Hepatocyte (in vitro differentiated cells): ENCODE measurements at places on chromosomes 16 and 17. TPM values are rescaled to one million over a fixed set of nuclear protein-coding genes. Genes with fewer than 3 reads are reported as not detected.
A peak's percentile ranks its signal among the peaks of the same experiment; 100 is the strongest.

The ALOX15B gene
- 5.7 and 6.7 TPM in 2 replicates for total RNA-seq

The PFN1 gene
- total RNA-seq, result 244 and 280 TPM in 2 replicates

The SHISA9 gene
- 1.1 and 1.3 TPM in 2 replicates for total RNA-seq

The GNAO1 gene
- total RNA-seq, result 0.77 and 2.8 TPM in 2 replicates

The INTS2 gene
- 10.0 and 10.9 TPM in 2 replicates for total RNA-seq

The GLTPD2 gene
- 36.4 and 40.1 TPM in 2 replicates for total RNA-seq

The ANKRD40CL gene
- 3.3 and 4.2 TPM in 2 replicates for total RNA-seq

The RBBP6 gene
- 41.4 and 43.7 TPM in 2 replicates for total RNA-seq

The CBX1 gene
- 49.0 and 57.0 TPM in 2 replicates for total RNA-seq

The MKS1 gene
- total RNA-seq, result 10.5 and 14.2 TPM in 2 replicates

The CCDC40 gene
- total RNA-seq, result 2.2 and 3.0 TPM in 2 replicates

The GPR179 gene
- total RNA-seq, result 0.03 and 0.08 TPM in 2 replicates

- peaks cover 45% of the 10 kb centered on the region for H3K4me1 ChIP-seq
- no peaks in the 10 kb centered on the region for H3K36me3 ChIP-seq
- no peak overlapping the region for H3K4me3 ChIP-seq
- no peak for DNase-seq
- H3K27ac ChIP-seq, result no peak overlapping the region
Measured at GRCh38 chr16:27723711-27724481, 174.0 kb downstream of the KATNIP start.

DNA sequence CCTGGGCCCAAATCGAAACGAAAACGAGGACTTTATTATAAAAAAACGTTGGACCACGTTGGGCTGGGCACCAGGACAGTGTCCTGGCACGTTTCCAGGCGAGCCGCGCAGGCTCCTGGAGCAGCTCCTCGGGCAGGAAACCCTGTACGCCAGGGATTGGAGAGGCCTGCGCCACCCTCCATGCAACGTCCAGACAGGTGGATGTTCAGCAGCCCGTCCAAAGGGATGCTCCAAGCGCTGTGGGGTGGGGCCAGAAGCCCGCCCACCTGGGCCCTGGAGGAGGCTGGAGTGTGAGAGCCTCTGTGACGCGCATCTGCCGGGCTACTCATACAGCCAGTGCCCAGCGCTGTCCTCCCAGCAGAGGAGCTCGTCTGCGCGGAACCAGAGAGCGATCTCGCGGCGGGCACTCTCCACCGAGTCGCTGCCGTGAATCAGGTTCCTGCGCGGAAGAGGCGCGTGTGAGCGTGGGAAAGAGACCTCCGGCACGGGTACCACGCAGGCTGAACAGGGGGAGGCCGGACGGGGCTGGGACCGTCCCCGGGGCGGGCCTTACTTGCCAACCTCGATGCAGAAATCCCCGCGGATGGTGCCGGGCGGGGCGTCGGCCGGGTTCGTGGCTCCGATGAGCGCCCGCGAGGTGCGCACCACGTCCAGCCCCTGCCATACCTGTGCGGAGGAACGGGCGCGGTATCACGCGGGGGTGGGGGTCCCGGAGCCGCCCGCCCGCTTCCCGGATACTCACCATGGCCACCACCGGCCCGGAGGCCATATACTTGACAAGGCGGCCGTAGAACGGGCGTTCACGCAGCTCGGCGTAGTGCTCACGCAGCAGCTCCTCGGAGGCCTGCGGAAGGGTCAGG, 785 bp downstream of the NME3 start:
- H3K27ac ChIP-seq, result peak overlapping the region; percentile 31
- H3K27me3 ChIP-seq, result no peaks in the 10 kb centered on the region
- H3K36me3 ChIP-seq, result no peaks in the 10 kb centered on the region
- DNase-seq, result peak; percentile 56
- peaks cover 29% of the 10 kb centered on the region for H3K4me1 ChIP-seq

- no peaks in the 10 kb centered on the region for H3K36me3 ChIP-seq
- DNase-seq, result peak; percentile 52
- peaks cover 18% of the 10 kb centered on the region for H3K4me1 ChIP-seq
- H3K4me3 ChIP-seq, result peak overlapping the region; percentile 40
Measured at GRCh38 chr16:72092832-72093447, 480 bp downstream of the TXNL4B start.

GRCh38 chr16:16021988-16022682, 72.7 kb downstream of the ABCC1 start:
- H3K27ac ChIP-seq, result peak overlapping the region; percentile 41
- H3K4me1 ChIP-seq, result peaks cover 15% of the 10 kb centered on the region
- H3K4me3 ChIP-seq, result no peak overlapping the region
- H3K36me3 ChIP-seq, result no peaks in the 10 kb centered on the region
- H3K27me3 ChIP-seq, result no peaks in the 10 kb centered on the region

DNA sequence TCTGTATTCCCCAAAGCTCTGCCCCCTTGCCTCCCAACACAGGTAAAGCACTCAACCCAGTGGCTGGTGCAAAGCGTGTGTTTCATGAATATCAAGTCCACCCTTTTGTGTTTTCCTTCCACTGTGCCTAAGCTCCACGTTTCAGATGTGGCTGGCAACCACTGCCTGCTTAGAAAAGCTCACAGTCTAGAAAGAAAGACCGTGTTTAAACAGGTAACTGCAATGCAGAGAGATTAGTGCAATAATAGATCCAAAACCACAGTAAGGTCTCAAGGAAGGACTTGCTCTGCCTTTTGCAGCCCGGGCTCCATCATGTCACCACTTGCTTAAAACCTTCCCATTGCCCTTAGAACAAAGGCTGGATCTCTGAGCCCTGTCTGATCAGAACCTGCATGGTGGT, 240.2 kb upstream of the C16orf82 start:
- no peaks in the 10 kb centered on the region for H3K27me3 ChIP-seq
- no peak overlapping the region for H3K4me3 ChIP-seq
- no peaks in the 10 kb centered on the region for H3K36me3 ChIP-seq
- no peak overlapping the region for H3K27ac ChIP-seq
- no peaks in the 10 kb centered on the region for H3K4me1 ChIP-seq

GRCh38 chr17:8161289-8162232, 1.2 kb downstream of the VAMP2 start:
- H3K27me3 ChIP-seq, result no peaks in the 10 kb centered on the region
- H3K4me3 ChIP-seq, result peak overlapping the region; percentile 100
- no peak for DNase-seq

- H3K4me1 ChIP-seq, result peaks cover 48% of the 10 kb centered on the region
- H3K4me3 ChIP-seq, result no peak overlapping the region
- no peaks in the 10 kb centered on the region for H3K27me3 ChIP-seq
- no peaks in the 10 kb centered on the region for H3K36me3 ChIP-seq
- DNase-seq, result no peak
Measured at GRCh38 chr17:77419547-77420094, 278.9 kb downstream of the SEC14L1 start.

- H3K27ac ChIP-seq, result peak overlapping the region; percentile 59
- H3K4me1 ChIP-seq, result no peaks in the 10 kb centered on the region
- H3K4me3 ChIP-seq, result no peak overlapping the region
Measured at GRCh38 chr16:28164140-28164539, 47.6 kb downstream of the XPO6 start.

DNA sequence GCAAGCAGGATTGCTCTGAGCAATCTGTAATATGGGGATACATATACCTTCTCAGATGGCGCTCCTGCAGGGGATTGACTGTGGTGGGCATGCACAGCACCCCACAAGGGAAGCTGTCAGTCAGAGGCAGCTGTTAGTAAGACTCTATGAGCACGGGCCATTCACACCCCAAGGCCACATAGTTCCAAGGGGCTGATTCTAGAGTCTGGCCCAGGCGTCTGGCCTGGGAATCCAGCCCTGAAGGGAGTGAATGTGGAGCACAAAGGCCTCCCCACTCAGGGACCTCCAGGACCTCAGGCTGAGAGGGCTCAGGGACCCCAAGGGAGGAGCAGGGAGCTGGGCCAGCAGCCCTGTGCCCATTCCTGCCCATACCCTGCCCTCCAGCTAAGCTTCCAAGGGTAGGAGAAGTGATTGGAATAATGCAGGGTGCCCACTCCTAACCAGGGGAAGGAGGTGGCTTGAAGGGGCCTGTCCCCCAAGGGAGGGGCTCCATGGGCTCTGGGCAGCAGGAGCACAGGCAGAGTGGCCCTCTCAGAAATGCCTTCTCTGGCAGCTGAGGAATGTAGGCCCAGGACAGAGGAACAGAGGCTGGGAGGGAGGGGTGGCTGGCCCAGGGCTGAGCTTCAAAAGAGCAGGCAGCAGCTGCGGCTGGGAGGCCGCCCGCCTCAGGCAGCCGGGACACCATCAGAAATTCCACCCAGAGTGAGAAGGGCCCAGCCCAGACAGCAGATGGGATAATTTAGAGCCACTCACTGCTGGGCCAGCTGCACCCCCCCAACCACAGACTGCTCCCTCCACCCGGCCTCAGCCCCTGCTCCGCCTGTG, 48.9 kb upstream of the MRPS23 start:
- H3K4me3 ChIP-seq, result no peak overlapping the region
- peak; percentile 68 for DNase-seq
- peak overlapping the region; percentile 83 for H3K27ac ChIP-seq
- peaks cover 41% of the 10 kb centered on the region for H3K4me1 ChIP-seq
- no peaks in the 10 kb centered on the region for H3K27me3 ChIP-seq
- H3K36me3 ChIP-seq, result no peaks in the 10 kb centered on the region

GRCh38 chr17:15233022-15233805, 31.9 kb downstream of the PMP22 start:
- peak; percentile 39 for DNase-seq
- no peaks in the 10 kb centered on the region for H3K36me3 ChIP-seq
- H3K4me3 ChIP-seq, result no peak overlapping the region
- peak overlapping the region; percentile 29 for H3K27ac ChIP-seq
- H3K27me3 ChIP-seq, result no peaks in the 10 kb centered on the region
- H3K4me1 ChIP-seq, result peaks cover 6% of the 10 kb centered on the region

DNA sequence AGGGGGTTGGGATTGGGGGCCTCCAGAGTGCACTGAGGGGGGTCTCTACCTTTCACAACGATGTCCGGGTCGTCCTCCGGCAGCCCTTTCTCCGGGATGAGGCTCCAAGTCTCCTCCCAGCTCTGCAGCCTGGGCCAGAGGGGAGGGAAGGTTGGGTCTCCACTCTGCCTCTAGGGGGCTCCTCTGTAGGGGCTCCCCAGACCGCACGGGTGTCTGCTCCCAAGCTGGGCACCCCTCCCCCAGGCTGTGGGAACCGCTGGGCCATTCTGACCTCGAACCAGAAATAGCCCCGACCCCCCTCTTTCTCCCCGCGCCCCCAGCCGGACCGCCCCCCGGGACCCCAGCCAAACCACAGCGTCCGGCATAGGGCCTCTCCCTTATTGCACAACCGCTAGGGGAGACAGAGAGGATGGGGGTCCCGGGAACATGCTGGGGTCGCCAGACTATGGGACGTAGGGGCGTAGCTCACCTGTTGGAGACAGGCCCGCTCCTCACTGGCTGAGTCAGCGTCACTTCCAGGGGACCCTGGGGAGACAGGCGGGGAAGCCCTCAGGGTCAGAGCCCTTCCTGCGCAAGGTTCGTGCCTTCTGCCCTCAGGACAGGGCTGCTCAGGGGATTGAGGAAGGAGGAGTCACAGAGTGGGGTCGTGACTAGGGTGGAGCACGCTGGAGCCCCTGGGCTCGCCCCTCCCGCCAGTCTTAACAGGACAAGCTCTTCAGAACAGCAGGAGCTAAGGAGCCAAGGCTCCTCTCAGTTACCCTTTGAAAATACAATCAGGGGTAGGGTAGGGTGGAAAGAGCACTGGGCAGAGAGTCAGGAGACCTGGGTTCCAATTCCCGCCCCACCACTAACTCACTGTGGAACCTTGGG, 2.7 kb downstream of the PLEKHH3 start:
- no peaks in the 10 kb centered on the region for H3K27me3 ChIP-seq
- H3K36me3 ChIP-seq, result no peaks in the 10 kb centered on the region
- DNase-seq, result peak; percentile 55
- H3K4me1 ChIP-seq, result peaks cover 33% of the 10 kb centered on the region
- no peak overlapping the region for H3K27ac ChIP-seq

GRCh38 chr16:30609002-30609925, 925 bp downstream of the ZNF689 start:
- peak overlapping the region; percentile 97 for H3K27ac ChIP-seq
- peak overlapping the region; percentile 90 for H3K4me3 ChIP-seq
- no peaks in the 10 kb centered on the region for H3K27me3 ChIP-seq

DNA sequence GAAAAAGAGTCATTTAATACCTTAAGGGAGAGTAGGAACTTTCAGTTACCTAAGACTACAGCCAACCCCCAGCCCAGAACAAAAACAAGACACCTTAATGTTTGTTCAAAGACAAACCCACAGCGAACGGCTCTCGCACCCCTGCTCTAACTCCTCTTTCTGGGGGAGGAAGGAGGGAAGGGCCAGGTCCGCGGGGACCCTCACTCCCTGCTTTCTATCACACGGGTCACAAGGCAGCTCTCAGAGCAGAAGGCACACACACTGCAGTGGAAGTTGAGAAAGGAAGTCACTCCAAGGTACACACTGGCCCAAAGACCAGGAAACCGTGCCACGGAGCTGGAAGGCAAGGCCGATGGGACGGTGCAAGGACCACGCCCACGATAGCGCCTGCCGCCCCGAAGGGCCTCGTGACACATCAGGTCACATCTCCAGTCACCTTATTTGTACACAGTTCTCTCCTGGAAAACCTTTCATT, 10.0 kb downstream of the LITAFD start:
- no peaks in the 10 kb centered on the region for H3K27me3 ChIP-seq
- DNase-seq, result no peak
- H3K36me3 ChIP-seq, result no peaks in the 10 kb centered on the region
- H3K4me3 ChIP-seq, result no peak overlapping the region
- H3K27ac ChIP-seq, result no peak overlapping the region

- no peaks in the 10 kb centered on the region for H3K27me3 ChIP-seq
- no peaks in the 10 kb centered on the region for H3K36me3 ChIP-seq
- no peak for DNase-seq
Measured at GRCh38 chr16:67346341-67346740, 19.7 kb downstream of the LRRC36 start.

DNA sequence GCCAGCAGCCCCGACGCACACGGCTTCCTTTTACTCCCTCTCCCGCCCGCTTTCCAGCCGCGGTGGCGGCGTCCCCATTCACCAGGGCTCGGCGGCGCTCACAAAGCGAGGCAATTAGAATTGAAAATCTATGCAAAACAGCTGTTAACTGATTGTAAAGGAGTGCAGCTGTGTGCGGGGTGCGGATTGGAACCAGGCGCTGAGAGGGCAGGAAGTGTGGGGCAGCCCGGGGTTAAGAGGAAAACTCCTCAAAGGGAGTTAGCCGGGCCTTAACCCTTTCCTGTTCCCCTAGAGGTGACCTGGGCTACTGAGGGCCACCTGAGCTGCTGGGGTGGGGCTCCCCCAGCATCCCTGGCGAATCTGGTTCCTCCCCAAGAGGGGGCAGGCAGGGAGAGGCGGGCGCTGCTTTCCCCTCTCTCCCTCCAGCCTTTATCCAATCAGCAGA, 5.8 kb upstream of the GSE1 start:
- no peak overlapping the region for H3K4me3 ChIP-seq
- H3K36me3 ChIP-seq, result no peaks in the 10 kb centered on the region
- H3K27me3 ChIP-seq, result no peaks in the 10 kb centered on the region
- H3K27ac ChIP-seq, result peak overlapping the region; percentile 62
- H3K4me1 ChIP-seq, result peaks cover 60% of the 10 kb centered on the region

GRCh38 chr17:38598536-38598935, 7.2 kb downstream of the SRCIN1 start:
- no peak overlapping the region for H3K4me3 ChIP-seq
- H3K27ac ChIP-seq, result no peak overlapping the region
- H3K27me3 ChIP-seq, result peaks cover 2% of the 10 kb centered on the region
- DNase-seq, result peak; percentile 73
- peaks cover 17% of the 10 kb centered on the region for H3K4me1 ChIP-seq
- H3K36me3 ChIP-seq, result no peaks in the 10 kb centered on the region

GRCh38 chr16:71995038-71995437, 5.2 kb downstream of the PKD1L3 start:
- no peak overlapping the region for H3K4me3 ChIP-seq
- no peaks in the 10 kb centered on the region for H3K36me3 ChIP-seq
- H3K27me3 ChIP-seq, result no peaks in the 10 kb centered on the region
- no peaks in the 10 kb centered on the region for H3K4me1 ChIP-seq
- no peak for DNase-seq
